ENCODE measurements at places on chromosomes 4 and X. TPM values are rescaled to one million over a fixed set of nuclear protein-coding genes. Genes with fewer than 3 reads are reported as not detected.

- DNase-seq: no peak
- H3K4me1 ChIP-seq: no peaks in the 10 kb centered on the region
- H3K27ac ChIP-seq: no peak overlapping the region
These were observed 84.4 kb downstream of the LRP2BP start for GRCh38 chr4:185311113-185311888.

- H3K27me3 ChIP-seq: no peaks in the 10 kb centered on the region
- peak; percentile 26 for DNase-seq
- H3K36me3 ChIP-seq: no peaks in the 10 kb centered on the region
- no peaks in the 10 kb centered on the region for H3K4me1 ChIP-seq
These were observed 138.6 kb upstream of the GPR101 start for GRCh38 chrX:137172317-137172948.

GRCh38 chrX:49266523-49267445 is 2.3 kb upstream of the FOXP3 start:
- H3K27me3 ChIP-seq: no peaks in the 10 kb centered on the region
- H3K36me3 ChIP-seq: no peaks in the 10 kb centered on the region
- no peak overlapping the region for H3K4me3 ChIP-seq
- DNase-seq: no peak

- no peak for DNase-seq
- no peaks in the 10 kb centered on the region for H3K4me1 ChIP-seq
- no peak overlapping the region for H3K27ac ChIP-seq
- no peak overlapping the region for H3K4me3 ChIP-seq
- no peaks in the 10 kb centered on the region for H3K36me3 ChIP-seq
- no peaks in the 10 kb centered on the region for H3K27me3 ChIP-seq
These were observed 189.1 kb upstream of the RBPJ start for GRCh38 chr4:26131711-26132110.

DNA sequence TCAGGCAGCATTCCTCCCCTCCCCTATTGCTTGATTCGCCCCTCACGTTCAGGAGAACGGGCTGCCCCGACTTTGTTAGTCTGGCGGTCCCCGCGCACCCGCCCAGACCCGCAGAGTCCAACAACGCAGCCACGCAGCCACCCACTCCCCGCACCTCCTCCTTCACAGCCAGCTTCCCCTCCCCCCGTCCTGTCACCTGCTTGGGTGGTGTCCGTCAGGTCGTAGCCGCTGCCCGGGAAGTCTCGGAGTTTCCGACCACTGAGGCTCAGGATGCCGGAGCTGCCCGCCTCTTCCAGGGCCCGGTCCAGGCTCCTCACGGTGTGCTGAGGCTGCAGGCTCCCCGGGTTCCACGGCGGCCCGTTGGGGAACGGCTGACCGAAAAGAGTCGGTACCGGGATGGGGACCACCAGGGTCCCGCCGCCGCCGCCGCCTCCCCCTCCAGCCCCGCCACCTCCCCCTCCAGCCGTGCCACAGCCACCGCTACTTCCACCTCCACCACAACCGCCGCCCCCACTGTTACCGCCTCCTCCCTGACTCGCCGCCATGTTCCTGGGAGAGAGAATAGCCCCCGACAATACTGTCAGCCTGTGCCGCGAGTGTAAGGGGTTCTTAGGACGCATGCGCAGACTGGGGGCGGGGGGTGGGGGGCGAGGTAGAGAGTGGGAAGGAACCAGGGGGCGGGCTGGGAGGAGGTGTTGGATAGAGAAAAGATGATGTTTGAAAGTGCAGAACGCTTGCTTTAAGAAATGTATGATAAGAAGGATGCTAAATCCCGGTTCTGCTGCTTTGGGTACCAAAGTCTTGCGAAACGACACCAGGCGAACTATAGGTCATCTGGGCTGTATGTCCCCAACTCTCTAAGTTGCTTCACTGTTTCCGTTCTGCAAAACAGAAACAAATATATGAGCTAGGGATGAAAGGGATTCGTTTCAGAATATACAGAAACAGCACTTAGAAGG is at the start of gene LRCH2:
TSS of gene LRCH2 (minus strand) at position 600 of the 959 bp plus-strand sequence. CDS start at position 545, 55 bp downstream.
- H3K27me3 ChIP-seq: peaks cover 58% of the 10 kb centered on the region
- H3K27ac ChIP-seq: no peak within 1 kb of the TSS
- no peaks in the 10 kb centered on the region for H3K36me3 ChIP-seq
- no peaks in the 10 kb centered on the region for H3K4me1 ChIP-seq

DNA sequence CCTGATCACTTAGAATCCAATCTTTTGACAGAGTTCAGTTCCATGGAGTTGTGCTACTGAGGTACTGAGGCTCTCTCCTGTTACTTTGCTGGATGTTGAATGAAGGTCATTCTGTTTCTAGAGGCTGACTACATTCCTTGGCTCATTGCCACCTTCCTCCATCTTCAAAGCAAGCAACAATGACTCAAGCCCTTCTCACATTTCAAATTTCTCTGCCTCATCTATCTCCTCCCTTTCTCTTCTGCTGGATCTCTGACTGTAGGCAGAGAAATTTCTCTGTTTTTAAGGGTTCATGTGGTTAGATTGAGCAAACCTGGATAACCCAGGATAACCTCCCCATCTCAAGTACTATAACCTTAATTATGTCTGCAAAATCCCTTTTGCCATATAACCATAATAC is 775.4 kb downstream of the STPG2 start:
- H3K36me3 ChIP-seq: no peaks in the 10 kb centered on the region
- H3K4me1 ChIP-seq: no peaks in the 10 kb centered on the region
- peak; percentile 0 for DNase-seq
- H3K27ac ChIP-seq: no peak overlapping the region
- H3K27me3 ChIP-seq: no peaks in the 10 kb centered on the region
- no peak overlapping the region for H3K4me3 ChIP-seq

GRCh38 chr4:24813732-24814131 is 18.4 kb downstream of the SOD3 start:
- H3K4me3 ChIP-seq: no peak overlapping the region
- no peaks in the 10 kb centered on the region for H3K27me3 ChIP-seq
- no peaks in the 10 kb centered on the region for H3K4me1 ChIP-seq
- DNase-seq: no peak
- H3K27ac ChIP-seq: no peak overlapping the region
- H3K36me3 ChIP-seq: no peaks in the 10 kb centered on the region

Gene EXOC1L
- not detected for total RNA-seq

Gene SUPT20HL2
- not detected for total RNA-seq

Gene FBXW7
- total RNA-seq: 33.5 TPM

Gene FAM184B
- 0.15 TPM for total RNA-seq

Gene GPM6B
- total RNA-seq: 9.5 TPM

Gene ADH1C
- not detected for total RNA-seq

Gene PDLIM3
- total RNA-seq: 0.66 TPM

Gene WAS
- total RNA-seq: 1.1 TPM

Gene CYBB
- not detected for total RNA-seq

Gene MAGEA11
- not detected for total RNA-seq

Gene GIMD1
- total RNA-seq: not detected

Gene ALAS2
- total RNA-seq: not detected

All from A673 (cell line).